Natural killer cell (primary cell): ENCODE measurements at places on chromosomes 3 and 15. TPM values are rescaled to one million over a fixed set of nuclear protein-coding genes. Genes with fewer than 3 reads are reported as not detected.

SPINK8 gene
- total RNA-seq = not detected

ADAMTSL3 gene
- 0.14 TPM for total RNA-seq

ARGFX gene
- not detected for total RNA-seq

SLC33A1 gene
- total RNA-seq = 28.4 TPM

GAP43 gene
- total RNA-seq = 0.14 TPM

DNA sequence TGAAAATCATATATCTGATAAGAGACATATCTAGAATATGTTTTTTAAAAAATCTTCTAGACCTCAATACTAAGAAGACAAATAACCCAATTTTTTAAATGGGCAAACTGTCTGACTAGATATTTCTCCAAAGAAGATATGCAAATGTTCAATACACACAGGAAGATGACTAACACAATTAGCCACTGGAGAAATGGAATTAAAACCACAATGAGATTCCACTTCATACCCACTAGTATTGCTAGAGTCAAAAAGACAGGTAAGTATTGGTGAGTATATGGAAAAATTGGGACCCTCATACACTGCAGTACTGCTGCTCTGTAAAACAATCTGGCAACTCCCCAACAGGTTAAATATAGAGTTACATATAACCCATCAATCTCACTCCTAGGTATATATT is 33.1 kb upstream of the TOPAZ1 start:
- no peak for DNase-seq

DNA sequence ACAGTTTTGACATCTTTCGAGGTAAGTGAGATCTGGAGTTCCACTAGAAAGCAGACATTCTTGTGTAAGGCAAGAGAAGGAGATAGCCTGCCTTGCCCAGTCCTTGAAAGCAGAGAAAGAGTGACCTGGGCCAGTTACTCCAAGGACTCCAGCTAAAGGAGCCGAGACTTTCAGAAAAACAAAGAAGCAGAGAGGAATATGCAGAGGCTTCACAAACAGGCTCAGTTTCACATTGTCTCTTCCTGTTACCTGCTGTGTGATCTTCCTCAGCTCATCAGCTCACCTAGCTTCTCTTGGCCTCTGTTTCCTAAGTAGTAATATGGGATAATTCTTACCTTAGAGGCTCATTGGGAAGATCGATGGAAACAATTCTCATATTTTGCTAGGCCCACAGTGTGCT is 81.0 kb downstream of the CDC25A start:
- DNase-seq = no peak

- no peak for DNase-seq
Measured at GRCh38 chr15:60373745-60374144, 24.0 kb downstream of the ANXA2 start.

DNA sequence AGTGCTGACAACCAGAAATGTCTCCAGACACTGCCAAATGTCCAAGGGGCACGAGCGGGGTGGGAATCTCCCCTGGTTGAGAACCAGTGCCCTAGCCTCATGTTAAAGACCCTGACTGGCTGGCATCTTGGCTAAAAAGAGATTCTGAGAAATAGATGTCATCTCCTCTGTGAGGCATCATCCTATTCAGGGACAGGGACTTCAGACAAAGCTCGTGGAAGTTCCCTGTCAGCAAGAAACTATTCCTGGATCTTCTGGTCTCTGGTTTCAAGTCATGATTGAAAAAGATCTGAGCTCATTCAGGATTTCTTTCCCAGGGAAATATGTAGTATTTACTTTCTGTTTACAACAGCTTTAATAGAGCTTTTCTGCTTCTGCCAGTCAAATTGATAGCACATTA is 10.8 kb downstream of the WDR5B start:
- DNase-seq = no peak

- no peak for DNase-seq
Measured at GRCh38 chr3:105328338-105328730, 38.4 kb upstream of the ALCAM start.

GRCh38 chr3:150223558-150223957 is 184.5 kb upstream of the TSC22D2 start:
- no peak for DNase-seq

DNA sequence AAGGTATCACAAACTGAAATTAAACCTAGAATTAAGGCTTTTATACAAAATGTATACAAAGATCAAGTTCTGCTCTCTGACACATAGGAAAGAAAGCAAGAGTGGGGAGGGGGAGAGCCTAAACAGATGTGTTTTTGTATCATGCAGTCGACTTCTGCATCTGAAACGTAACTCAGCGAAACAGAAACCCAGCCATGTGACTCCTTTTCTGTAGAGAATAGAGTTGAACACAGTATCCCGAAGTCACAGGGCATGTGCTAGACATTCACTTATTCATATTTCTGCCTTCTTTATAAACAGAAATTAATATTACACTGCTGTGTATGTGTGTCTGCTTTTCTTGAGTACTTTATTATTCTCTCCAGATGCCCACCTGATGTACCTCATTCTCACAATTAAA is 121.0 kb downstream of the PDZRN3 start:
- no peak for DNase-seq

GRCh38 chr15:74300057-74300795 is 64.1 kb downstream of the CCDC33 start:
- DNase-seq = no peak

GRCh38 chr15:29003191-29003839 is 117.5 kb downstream of the APBA2 start:
- DNase-seq = no peak
